ENCODE measurements at places on chromosomes 2 and 18.

DNA sequence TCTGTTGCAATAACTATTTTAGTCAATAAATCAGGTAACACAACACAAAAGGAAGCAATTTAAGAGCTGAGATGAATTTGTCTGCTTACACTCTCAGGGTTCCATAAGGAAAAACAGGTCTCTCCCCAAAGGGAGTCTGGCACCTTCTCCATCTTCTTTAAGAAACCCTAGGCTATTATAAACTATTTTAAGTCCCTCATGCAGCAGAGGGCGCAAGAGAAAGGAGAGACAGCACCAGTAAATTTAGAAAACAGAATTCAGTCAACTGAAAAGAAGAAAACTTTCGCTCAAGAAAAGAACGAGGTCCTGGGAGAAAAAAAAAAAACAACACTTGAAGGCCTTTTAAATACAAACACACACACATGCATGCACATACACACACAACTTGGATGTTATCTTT is 19.1 kb downstream of the SULT1C4 start:
- no peak for DNase-seq

DNA sequence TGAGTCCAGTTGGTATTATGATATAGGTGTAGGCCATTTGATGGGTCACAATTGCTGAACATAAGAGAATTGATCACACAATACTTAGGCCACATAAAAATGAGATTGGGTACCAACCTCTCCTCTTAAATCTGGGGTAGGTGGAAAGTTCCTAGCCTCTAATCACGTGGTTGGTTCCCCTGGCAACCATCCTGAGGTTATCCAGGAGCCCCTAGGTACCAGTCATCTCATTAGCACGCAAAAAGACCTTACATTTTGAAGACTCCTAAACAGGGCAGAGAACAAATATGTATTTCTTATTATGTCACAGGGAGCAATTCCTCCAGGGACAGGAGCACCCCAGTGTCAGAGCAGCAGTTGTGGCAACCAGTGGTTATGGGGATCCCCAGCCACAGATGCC is 12.7 kb upstream of the SELENOI start:
- DNase-seq: no peak

DNA sequence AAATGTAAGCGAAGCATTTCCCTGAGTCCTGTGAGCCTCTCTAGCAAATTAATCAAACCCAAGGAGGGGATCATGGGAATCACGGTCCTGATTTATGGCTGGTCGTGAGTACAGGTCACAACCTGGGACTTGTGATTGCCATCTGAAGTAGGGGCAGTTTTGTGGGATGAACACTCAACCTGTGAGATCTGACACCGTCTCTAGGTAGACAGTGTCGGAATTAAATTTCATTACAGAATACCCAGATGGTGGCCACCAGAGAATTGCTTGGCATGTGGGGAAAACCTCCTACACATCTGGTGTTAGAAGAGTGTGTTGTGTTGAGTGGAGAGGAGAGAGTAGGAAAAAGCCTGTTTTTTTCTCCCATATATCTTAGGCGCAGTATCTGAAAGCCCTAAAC is 12.5 kb downstream of the CAPN14 start:
- no peak for DNase-seq

DNA sequence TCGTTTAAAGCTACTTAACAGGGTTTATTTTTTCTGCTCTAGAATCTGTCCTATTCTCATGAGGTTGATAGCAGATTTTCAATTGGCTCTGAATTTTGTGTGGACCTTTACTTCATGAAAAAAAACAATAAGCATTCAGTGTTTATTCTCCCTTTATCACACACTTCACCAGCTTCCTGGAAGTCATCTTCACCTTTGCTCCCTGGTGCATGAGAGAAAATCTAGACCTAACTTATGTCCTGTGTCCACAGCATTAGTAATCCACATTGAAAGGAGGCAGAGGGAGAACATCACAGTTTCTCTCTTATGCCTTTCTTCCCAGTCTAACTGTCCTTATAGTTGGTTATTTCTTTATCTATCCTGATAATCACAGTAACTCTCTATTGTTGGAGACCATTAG is 316.1 kb downstream of the PTH2R start:
- DNase-seq: no peak

DNA sequence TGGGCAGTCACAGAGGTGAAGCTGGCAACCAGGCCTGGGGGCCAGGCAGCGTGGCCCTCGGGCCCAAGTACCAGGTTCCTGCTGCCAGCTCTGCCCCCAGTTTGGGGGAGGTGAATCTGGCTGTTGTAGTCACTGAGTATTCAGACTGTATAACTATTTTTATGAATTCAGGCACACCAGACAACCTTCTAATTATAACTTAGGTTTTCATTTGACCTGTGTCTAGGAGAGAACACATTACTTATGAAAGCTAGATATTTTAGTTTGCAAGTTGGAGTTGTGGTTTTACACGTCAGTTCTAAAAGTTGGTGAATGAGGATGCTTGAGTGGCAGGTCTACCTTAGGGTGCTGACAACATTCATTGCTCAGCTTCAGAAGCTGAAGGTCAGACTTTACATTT is 71.7 kb downstream of the LIMS1 start:
- DNase-seq: no peak

DNA sequence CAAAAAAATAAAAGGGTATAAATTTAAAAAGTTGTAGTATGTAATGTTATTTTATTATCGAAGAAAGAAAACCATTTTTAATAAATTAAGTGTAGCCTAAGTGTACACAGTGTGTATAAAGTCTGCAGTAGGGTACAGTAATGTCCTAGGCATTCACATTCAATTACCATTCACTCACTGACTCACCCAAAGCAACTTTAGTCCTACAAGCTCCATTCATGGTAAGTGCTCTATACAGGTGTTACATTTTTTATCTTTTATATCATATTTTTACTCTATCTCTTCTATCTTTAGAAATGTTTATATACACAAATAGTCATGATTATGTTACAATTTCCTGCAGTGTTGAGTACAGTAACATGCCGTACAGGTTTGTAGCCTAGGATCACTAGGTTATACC is 59.5 kb downstream of the RABL2A start:
- DNase-seq: no peak
